ENCODE measurements at places on chromosomes 3 and 15. TPM values are rescaled to one million over a fixed set of nuclear protein-coding genes. Genes with fewer than 3 reads are reported as not detected.
A peak's percentile ranks its signal among the peaks of the same experiment; 100 is the strongest.

The DISP2 gene
- 3.4 TPM for total RNA-seq

GRCh38 chr3:117526470-117527079 is 817.0 kb downstream of the TUSC7 start:
- no peaks in the 10 kb centered on the region for H3K36me3 ChIP-seq
- H3K4me1 ChIP-seq = no peaks in the 10 kb centered on the region
- DNase-seq = no peak
- no peak overlapping the region for H3K4me3 ChIP-seq
- H3K27me3 ChIP-seq = no peaks in the 10 kb centered on the region

The MYLK gene
- 15.5 TPM for total RNA-seq

The WDR5B gene
- 3.5 TPM for total RNA-seq

DNA sequence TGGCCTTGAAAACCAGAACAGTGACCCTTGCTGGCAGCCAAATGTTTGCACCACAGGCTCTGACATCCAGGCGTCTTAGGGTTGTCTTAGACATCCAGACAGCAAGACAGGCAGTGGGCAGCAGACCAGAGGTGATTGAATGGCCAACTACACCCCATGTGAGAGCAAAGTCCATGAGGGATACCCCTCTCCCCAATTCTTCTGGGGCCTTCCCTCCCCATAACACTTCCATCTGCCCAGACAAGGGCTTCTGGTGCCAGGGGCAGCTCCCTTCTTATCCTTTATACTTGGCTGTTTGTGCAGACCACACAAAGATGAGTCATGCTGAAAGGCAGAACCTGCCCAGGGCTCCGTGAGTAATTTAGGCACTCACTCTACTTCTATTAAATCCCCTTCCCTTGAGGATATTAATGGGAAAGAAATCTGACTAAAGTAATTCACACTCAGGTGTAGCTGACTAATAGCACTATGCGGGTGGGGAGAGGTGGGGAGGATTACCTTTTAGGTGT is 257.9 kb downstream of the UACA start:
- peak overlapping the region; percentile 4 for H3K4me3 ChIP-seq
- no peaks in the 10 kb centered on the region for H3K27me3 ChIP-seq
- no peak for DNase-seq
- no peak overlapping the region for H3K27ac ChIP-seq
- no peaks in the 10 kb centered on the region for H3K36me3 ChIP-seq

DNA sequence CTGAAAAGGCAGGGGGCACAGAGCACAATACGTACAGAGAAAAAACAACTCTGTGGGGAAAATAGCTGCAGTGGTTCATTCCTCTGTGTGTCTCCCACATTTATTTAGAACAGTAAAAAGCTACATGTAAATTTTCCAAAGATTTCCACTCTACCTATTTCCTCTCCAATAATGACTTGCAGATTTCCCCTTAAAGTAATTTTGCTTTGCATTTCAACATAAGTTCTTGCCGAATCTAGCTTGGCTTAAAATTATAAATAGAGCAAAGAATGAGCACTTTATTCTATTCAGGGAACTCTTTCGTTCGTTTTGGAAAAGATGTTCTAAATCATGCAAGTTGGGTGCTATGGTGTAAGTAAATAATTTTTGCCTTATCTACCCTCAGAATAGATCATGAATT is 58.2 kb upstream of the NR2E3 start:
- no peaks in the 10 kb centered on the region for H3K27me3 ChIP-seq
- H3K27ac ChIP-seq = no peak overlapping the region
- DNase-seq = no peak

The WWTR1 gene
- 19.2 TPM for total RNA-seq

The CDCP1 gene
- 23.3 TPM for total RNA-seq

The PLCL2 gene
- 6.8 TPM for total RNA-seq

GRCh38 chr3:10305331-10305902 is 12.7 kb upstream of the GHRL start:
- no peak for DNase-seq
- H3K27me3 ChIP-seq = no peaks in the 10 kb centered on the region
- peaks cover 62% of the 10 kb centered on the region for H3K36me3 ChIP-seq
- H3K27ac ChIP-seq = no peak overlapping the region
- H3K4me3 ChIP-seq = no peak overlapping the region

GRCh38 chr3:18840535-18841137 is 307.7 kb upstream of the KCNH8 start:
- DNase-seq = no peak
- no peaks in the 10 kb centered on the region for H3K36me3 ChIP-seq
- no peak overlapping the region for H3K27ac ChIP-seq
- no peak overlapping the region for H3K4me3 ChIP-seq
- no peaks in the 10 kb centered on the region for H3K27me3 ChIP-seq
- H3K4me1 ChIP-seq = 0 out of 2 replicates have a peak, but pooled peaks cover 2% of the 10 kb centered on the region

The LMAN1L gene
- total RNA-seq = not detected

The EPB42 gene
- not detected for total RNA-seq

DNA sequence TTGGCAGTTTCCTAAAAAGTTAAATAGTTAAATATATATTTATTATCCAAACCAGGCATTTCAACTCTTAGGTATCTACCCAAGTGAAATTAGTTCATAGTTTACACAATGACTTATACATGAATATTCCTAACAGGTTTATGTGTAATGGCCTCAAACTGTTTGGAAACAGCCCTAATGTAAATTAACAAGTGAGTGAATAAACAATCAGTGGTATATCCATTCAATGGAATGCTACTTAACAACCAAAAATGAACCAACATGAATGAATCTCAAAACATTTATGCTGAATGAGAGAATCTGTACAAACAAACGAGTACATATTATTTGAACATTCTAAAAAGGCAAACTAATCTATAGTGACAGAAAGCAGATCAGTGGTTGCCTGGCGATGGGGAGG is 33.5 kb downstream of the PRTG start:
- no peak overlapping the region for H3K4me3 ChIP-seq
- H3K27ac ChIP-seq = no peak overlapping the region
- no peaks in the 10 kb centered on the region for H3K4me1 ChIP-seq
- no peaks in the 10 kb centered on the region for H3K36me3 ChIP-seq
- H3K27me3 ChIP-seq = no peaks in the 10 kb centered on the region

GRCh38 chr15:35308802-35309201 is 223.7 kb upstream of the NANOGP8 start:
- no peak overlapping the region for H3K4me3 ChIP-seq
- H3K27me3 ChIP-seq = no peaks in the 10 kb centered on the region
- no peak overlapping the region for H3K27ac ChIP-seq
- H3K36me3 ChIP-seq = no peaks in the 10 kb centered on the region

GRCh38 chr3:40187945-40188344 is 121.6 kb upstream of the EIF1B start:
- no peaks in the 10 kb centered on the region for H3K27me3 ChIP-seq
- H3K27ac ChIP-seq = no peak overlapping the region
- DNase-seq = no peak
- H3K36me3 ChIP-seq = no peaks in the 10 kb centered on the region

- H3K4me1 ChIP-seq = peaks cover 16% of the 10 kb centered on the region
- DNase-seq = no peak
- no peak overlapping the region for H3K27ac ChIP-seq
- H3K27me3 ChIP-seq = no peaks in the 10 kb centered on the region
- no peaks in the 10 kb centered on the region for H3K36me3 ChIP-seq
Measured at GRCh38 chr3:172145031-172145686, 105.8 kb downstream of the FNDC3B start.

GRCh38 chr15:66580643-66581042 is 14.8 kb upstream of the LCTL start:
- H3K4me1 ChIP-seq = peaks cover 2% of the 10 kb centered on the region
- no peaks in the 10 kb centered on the region for H3K27me3 ChIP-seq
- no peak overlapping the region for H3K27ac ChIP-seq
- no peak overlapping the region for H3K4me3 ChIP-seq
- no peaks in the 10 kb centered on the region for H3K36me3 ChIP-seq

DNA sequence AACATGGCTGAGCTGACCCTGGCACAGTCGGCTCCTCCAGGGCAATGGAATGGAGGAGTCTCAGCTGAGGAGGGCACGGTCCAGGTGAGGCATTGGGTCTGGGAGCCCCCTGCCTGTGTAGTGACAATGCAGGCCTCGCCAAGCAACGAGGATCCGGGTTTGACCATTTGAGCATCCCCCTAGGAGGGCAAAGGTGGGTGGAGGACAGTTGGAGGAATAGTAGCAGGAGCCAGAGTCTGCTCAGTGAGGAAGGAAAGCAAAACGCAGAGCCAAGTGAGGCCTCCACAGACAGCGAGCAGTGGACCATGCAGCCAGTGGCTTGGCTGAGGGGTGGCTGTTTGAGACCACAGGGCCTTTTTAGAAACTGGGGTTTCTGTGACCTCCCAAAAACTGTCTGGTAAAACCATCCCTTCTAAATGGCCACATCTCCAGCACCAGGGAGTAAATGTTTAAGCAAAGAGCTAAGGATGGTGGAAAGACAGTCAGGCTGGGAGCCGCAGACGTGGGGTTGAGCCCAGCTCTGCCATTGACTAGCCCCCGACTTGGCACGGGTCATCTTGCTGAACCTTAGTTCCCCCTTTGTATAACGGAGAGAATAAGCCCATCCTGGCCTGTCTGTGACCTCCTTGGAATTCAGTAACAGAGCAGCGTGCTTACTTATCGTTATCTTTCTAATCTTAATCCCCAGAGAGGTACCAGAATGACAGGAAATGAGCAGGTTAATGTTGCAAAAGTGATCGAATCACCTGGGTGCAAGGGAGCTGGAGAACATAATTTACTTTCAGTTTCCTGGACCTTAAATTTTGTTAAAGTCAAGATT is 46.8 kb downstream of the CMTM6 start:
- no peak overlapping the region for H3K4me3 ChIP-seq
- H3K27ac ChIP-seq = no peak overlapping the region
- H3K36me3 ChIP-seq = no peaks in the 10 kb centered on the region
- DNase-seq = no peak
- no peaks in the 10 kb centered on the region for H3K27me3 ChIP-seq

The PLA1A gene
- not detected for total RNA-seq

- H3K27ac ChIP-seq = no peak overlapping the region
- no peaks in the 10 kb centered on the region for H3K27me3 ChIP-seq
- peaks cover 3% of the 10 kb centered on the region for H3K36me3 ChIP-seq
- H3K4me3 ChIP-seq = no peak overlapping the region
Measured at GRCh38 chr3:136255672-136256406, 5.7 kb downstream of the PCCB start.

DNA sequence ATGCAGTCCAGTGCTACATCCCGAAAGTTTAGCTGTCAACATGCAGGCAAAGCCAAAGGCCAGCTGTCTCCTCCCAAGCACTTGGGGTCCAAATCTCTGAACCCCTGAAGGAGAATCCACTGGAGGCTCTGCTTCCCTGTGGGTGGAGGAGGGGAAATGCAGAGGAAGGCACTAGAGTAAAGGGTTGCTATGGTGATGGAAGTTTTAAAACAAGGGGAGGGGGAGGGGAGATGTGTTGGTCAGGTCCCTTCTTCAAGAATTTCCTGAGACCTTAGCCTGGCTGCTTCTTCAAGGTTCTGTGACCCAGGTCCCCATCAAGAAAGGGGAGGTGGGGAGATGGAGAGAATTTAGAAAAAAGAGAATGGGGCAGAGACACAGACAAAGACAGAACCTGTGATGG is 2.3 kb downstream of the CAMKV start:
- H3K36me3 ChIP-seq = no peaks in the 10 kb centered on the region
- H3K27ac ChIP-seq = no peak overlapping the region
- H3K4me3 ChIP-seq = no peak overlapping the region

The SST gene
- 1.3 TPM for total RNA-seq

The SFMBT1 gene
- total RNA-seq = 16.8 TPM

The TTC21A gene
- total RNA-seq = 2.8 TPM

DNA sequence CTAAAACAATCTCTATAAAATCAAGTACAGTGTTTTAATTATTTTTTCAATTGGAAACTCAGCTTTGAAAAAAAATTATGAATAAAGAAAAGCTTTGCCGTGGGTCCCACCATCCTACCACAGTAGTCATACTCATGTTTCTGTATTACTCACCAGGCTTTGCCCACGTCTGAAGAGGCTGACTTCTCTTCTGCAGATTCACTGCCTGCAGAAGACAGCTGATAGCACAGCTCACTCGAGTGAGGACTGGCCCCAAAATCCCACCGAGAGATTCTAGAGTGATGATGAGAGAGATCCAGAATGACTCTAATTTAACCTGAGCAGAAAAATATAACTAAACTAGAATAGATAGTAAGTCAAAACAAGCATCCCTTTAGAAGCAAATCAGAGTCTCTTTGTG is 11.9 kb downstream of the C2CD4B start:
- no peak for DNase-seq
- no peaks in the 10 kb centered on the region for H3K27me3 ChIP-seq
- no peak overlapping the region for H3K4me3 ChIP-seq
- H3K36me3 ChIP-seq = no peaks in the 10 kb centered on the region

- H3K4me3 ChIP-seq = no peak overlapping the region
- no peak overlapping the region for H3K27ac ChIP-seq
- H3K36me3 ChIP-seq = no peaks in the 10 kb centered on the region
Measured at GRCh38 chr3:71186801-71187200, 396.7 kb downstream of the FOXP1 start.

- peak within 1 kb of the TSS; percentile 30 for H3K27ac ChIP-seq
- no peaks in the 10 kb centered on the region for H3K4me1 ChIP-seq
- H3K27me3 ChIP-seq = peaks cover 12% of the 10 kb centered on the region
- no peaks in the 10 kb centered on the region for H3K36me3 ChIP-seq
- peak within 1 kb of the TSS; percentile 68 for H3K4me3 ChIP-seq
Measured at GRCh38 chr3:124033360-124034015, 41.6 kb upstream of the ROPN1 start.

DNA sequence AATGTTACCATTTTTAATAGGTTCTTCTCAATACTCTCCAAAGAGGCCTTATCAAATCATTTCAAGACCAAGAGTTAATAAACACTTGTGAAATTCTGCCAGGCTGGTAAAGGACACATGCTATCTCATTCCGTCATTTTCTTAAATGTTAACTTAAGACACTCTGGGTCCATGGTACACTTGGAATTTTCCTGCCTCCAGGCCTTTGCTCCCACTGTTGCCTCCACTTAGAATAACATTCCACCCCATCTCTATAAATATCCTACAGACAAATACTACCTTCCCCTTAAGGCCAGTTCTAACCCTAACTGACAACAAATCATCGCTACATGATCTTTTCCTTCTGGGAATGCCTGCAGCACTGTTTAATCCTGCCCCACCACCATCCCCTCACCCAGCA is 24.1 kb downstream of the MAGI1 start:
- no peak for DNase-seq
- H3K36me3 ChIP-seq = no peaks in the 10 kb centered on the region
- H3K4me3 ChIP-seq = no peak overlapping the region
- no peaks in the 10 kb centered on the region for H3K27me3 ChIP-seq
- no peak overlapping the region for H3K27ac ChIP-seq
- H3K4me1 ChIP-seq = peaks cover 23% of the 10 kb centered on the region

The GXYLT2 gene
- 5.6 TPM for total RNA-seq

GRCh38 chr15:57343048-57343447 is 33.3 kb upstream of the CGNL1 start:
- no peak for DNase-seq
- no peaks in the 10 kb centered on the region for H3K36me3 ChIP-seq
- no peak overlapping the region for H3K27ac ChIP-seq
- no peaks in the 10 kb centered on the region for H3K4me1 ChIP-seq
